ENCODE measurements at places on chromosomes 5 and 9.

- DNase-seq, result no peak
These were observed 217.7 kb upstream of the TBCA start for GRCh38 chr5:77993855-77994318.

- no peak for DNase-seq
These were observed 567.4 kb downstream of the CCDC171 start for GRCh38 chr9:16120231-16120641.

DNA sequence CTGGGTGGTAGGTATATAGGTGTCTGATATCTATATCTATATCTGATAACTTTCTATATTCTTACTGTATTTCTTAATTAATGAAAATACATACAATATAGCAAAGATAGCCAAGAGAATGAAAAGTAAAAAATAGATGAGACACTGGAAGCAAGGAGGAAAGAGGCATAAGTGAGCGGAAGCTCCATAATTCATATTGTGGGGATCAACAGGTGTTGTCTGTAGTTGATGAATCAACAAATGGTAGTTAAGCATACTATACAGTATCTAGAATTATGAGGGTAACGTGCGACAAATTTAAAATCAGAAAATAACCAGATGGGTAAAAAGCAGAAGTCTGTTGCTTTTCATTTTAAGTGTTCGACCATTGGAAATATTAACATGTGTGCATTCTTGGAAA lies 7.1 kb downstream of the SPTLC1 start:
- DNase-seq, result no peak

DNA sequence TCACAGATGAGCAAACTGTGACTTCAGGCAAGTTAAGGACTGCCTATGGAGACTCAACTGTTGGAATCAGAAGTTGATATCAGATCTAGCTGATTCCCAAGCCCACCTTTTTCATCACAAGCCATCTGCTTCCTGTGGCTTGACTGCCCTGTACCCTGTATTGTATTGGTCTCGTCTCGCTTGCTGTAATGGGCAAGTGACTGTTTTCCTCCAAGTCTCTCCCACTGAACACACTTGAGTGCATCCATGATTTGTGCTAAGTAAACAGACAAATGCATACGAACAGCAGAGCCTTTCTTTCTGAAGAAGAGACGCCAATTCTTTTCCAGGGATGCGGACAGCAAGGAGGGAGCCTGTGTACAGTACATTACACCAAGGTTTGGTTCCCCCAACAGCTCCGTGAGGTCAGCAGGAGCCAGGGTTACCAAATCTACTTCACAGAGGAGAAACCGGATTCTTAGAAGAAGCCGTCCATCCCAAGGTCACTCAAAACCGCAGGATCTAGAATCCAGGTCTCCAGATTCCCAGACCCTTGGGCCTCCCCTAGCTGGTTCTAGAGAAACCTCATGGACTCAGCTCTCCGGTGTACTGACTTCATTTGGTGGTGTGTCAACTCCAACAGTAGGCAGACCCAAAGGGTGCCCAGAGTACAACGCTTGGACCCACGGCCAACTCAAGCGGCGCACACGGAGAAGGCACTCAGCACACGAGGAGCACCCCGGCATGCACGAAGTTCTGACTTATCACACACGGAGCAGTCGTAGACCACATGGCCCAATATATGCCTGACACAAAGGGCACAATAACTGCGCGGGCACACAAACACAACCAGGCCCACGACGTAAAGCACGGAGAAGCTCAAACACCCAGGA lies 1.1 kb downstream of the BAG1 start:
- DNase-seq, result no peak

DNA sequence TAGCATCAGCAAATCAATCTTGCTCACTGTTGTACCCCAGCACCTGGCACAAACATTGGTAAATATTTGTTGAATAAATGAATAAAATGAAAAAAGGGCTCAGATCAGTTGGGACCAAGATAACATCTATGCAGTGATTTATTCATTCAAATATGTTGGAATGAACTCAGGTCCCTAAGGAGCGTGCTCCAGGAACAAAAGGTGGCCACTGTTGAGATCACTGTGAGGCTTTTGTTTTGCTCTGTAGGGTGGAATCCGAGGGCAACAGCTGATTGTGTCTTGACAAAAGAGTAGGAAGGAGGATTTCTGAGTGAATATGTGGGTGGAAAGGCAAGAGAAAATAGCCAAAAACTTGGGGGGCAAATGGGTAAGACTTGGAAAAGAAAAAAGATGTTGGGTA lies 89.7 kb downstream of the PPP2R2B start:
- no peak for DNase-seq

DNA sequence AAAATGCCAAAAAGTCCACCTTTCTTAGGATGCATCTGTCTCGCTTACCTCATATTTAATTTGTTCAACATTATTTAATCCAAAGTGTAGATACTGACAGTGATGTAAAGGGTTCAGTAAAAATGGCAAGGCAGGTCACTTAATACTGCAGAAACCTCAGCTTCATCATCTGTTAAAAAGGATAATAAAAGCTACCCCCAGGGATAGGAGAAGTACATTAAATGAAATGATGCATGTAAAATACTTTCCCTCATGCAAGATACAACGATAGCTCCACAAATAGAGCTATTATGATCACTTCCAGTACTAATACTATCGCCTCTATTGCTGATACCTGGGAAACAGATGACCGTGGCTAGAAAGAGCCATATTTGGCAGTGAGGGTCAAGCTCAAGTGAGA lies 82.9 kb downstream of the SLC1A1 start:
- no peak for DNase-seq

GRCh38 chr9:114385397-114386181 lies 2.2 kb downstream of the AKNA start:
- peak; percentile 81 for DNase-seq

GRCh38 chr5:149024477-149024876 lies 38.4 kb downstream of the SH3TC2 start:
- no peak for DNase-seq

DNA sequence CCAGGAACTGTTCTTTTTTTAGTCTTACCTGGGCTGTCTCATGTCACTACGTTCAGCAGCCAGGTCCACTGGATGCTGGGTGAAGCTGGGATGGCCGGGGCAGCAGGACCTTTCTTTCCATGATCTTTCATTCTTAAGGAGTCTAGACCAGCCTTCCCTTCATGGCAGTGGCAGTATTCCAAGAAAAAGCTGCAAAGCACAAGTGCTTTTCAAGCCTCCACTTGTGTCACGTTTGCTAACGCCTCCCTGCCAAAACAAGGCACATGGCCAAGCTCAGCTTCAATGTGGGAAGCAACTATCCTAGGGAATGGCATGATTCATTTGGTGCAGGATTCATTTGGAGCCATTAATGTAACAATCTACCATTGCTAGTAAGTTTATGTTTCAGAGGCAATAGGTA lies 94.8 kb downstream of the RCL1 start:
- no peak for DNase-seq

- DNase-seq, result no peak
These were observed 450.5 kb upstream of the CDH10 start for GRCh38 chr5:25095261-25095660.

GRCh38 chr9:124272118-124272517 lies 14.4 kb downstream of the NEK6 start:
- DNase-seq, result no peak

DNA sequence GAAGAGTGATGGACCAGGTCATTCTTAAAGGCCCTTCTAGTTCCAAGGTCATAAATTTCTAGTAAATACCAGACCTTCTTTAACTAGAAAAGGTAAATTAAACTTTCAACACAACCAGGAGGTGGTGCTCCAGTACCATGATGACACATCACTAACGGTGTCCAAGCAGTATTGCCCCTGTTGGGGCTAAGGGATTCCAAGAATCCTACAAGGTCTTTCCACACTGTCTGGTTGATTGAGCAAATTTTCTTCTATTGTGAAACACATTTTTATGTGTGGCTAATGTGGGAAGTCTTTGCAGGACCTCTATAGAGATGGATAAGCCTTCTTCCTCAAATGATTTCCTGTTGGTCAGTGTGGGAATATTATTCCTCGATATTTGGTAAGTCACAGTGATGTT lies 459.6 kb upstream of the PAPPA start:
- no peak for DNase-seq

DNA sequence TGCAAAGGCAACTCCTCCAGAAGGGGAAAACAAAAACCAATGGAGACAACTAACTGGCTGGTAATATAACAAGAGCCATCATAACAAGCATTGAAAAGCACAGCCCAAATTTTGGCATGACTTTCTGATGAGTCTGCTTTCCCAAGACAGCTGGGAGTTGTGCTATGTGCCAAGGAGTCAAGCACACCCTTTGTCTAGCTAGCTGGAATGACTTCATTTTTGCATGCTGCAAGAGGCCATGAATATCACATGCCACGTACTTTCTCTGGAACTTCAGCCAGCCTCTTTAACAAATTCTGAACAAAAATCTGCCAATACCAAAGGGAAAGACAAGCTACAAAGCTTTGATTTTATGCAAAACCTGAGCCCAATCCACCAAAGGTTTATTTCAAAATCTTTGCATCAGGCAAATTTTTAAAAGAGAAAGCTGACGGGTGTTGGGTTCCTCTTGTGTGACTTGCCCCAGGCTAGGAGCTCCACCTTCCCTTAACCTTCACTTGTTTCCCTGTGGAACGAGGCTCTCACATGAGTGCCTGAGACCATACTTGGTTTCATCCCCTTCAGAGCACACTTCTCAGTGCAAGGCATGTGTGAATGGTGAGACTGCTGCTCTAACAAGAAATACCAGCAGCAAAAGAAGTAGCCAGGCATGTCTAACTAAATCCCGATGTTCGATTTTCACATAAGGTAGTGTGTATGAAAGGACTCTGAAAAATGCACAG lies 47.3 kb downstream of the S1PR3 start:
- no peak for DNase-seq

- no peak for DNase-seq
These were observed 942.4 kb downstream of the CDH12 start for GRCh38 chr5:21910731-21911130.

- no peak for DNase-seq
These were observed 4.5 kb upstream of the CDK7 start for GRCh38 chr5:69230181-69230580.

DNA sequence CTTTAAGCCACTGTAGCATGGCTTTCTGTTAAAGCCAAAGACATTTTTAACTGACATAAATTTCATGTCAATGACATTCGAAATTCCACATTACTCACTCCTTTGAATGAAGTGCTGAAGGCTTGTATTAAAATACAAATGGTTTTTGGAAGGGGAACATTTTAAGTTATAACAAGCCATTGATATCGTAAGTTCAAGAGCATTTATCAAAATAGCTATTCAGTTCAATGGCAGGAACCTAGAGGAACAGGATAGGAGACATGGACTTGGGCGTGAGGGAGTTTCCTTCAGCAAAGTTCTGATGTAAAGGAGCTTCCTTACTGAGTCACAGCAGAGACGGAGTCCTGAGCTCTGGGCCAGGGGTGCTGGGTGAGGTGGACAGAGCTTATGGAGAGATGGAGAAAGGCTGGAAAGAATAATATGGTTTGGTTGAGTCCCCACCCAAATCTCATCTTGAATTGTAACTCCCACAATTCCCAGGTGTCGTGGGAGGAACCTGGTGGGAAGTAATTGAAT lies 631.8 kb downstream of the BNC2 start:
- DNase-seq, result no peak

- no peak for DNase-seq
These were observed 15.3 kb upstream of the NDST1 start for GRCh38 chr5:150492621-150493020.

GRCh38 chr9:130029223-130029973 lies 13.6 kb downstream of the FNBP1 start:
- no peak for DNase-seq

GRCh38 chr5:945691-946551 lies 53.2 kb downstream of the TRIP13 start:
- no peak for DNase-seq

DNA sequence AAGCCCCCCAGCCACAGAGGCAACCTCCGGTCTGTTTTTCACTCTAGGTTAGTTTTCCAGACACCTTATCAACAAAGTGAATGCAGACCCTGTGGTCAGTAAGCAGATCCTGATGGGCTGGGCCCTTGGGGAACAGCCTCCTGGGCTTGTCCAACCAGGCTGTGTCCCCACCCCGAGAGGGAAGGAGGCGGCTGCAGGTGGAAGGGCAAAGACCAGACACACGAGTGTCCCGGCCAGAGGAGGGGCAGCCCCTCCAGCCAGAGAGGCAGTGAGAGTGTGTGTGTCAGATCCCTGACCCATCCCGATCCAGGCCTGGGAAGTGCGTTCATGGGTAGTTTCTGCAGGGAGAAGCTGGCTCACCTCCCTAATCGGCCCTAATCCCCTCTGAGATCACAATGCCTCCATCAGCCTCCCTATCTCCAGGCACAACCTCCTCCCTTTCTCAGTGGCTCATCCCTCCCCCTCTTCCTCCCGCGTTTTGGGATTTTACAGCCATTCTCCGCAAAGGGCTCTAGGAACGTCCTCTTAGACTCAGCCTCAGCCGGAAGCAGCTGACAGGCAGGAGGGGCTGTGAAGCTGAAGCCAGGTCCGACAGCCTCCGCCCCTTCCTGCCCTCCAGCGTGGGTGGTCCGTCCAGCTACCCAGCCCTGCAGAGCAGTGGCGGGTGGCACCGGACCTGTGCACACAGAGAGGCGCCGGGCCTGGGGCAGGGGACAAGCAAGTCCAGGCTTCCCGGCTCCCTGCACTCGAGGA lies 9.7 kb downstream of the SLC12A7 start:
- DNase-seq, result no peak

GRCh38 chr9:124010665-124011321 lies 775 bp upstream of the LHX2 start:
- DNase-seq, result no peak

DNA sequence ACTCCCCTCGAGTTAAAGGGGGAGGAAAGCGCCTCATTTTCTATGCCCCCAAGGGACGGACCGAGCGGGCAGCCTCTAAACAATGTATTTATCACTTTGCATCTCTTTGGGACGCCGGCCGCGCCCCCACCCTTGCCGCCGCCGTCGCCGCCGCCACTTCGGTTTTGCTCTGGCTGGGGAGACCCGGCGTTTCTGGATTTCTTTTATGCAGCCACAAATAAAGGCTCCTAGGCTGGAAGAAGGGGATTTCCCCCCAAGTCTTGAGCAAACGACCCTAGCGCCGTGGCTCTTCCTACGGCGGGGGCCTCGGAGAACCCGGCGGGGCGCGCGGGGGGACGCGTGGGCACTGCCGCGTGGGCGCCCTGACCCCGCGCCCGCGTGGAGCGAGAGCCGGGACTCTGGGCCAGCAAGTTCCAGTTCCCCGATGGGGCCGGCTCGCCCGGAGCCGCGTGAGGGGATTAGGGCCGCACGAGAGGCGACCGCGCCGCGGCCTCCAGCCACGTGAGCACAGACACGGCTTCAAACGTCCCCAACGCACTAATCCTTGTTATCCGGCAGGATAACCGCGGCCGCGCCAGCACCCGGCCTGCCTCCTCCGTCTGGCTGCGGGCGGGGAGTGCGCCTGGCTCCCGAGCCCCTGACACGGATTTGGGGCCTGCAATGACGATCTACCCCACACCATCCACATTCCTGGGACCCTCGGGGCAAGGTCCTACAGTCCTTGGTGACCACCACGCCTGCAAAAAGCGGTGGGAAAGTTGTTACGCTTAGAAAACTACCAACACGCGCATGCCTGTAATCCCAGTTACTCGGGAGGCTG lies 7.9 kb upstream of the NEUROG1 start:
- no peak for DNase-seq

- no peak for DNase-seq
These were observed 116.1 kb upstream of the TUT7 start for GRCh38 chr9:86470326-86470725.
